ENCODE measurements at places on chromosomes 7 and 10.

GRCh38 chr10:33791272-33791660 is 456.8 kb upstream of the NRP1 start:
- no peak for DNase-seq

GRCh38 chr10:1183701-1184100 is 127.5 kb downstream of the WDR37 start:
- no peak for DNase-seq

DNA sequence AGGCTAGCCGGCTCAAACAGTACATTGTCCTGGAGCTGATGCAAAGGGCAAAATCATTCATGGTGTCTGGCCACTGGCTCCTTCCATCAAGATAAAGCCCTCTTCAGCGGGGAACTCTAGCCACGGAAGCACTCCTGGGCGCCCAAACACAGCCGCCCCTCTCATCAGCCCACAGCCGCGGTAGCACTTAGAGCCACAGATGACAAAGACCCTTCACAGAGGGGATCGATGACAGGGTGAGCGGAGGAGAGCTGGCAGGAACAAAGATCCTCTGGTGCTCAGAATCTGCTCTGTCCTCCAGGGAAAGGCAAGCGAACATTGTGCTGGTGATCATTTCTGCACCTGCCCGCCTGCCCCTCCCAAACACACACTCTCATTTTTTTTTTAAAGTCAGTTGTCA is 222.2 kb upstream of the NRP1 start:
- no peak for DNase-seq

- no peak for DNase-seq
These were observed 8.0 kb downstream of the GET4 start for GRCh38 chr7:884191-885003.

GRCh38 chr7:157560258-157560654 is 223.5 kb downstream of the DNAJB6 start:
- no peak for DNase-seq

GRCh38 chr7:102175423-102176170 is 111.1 kb upstream of the SH2B2 start:
- no peak for DNase-seq

DNA sequence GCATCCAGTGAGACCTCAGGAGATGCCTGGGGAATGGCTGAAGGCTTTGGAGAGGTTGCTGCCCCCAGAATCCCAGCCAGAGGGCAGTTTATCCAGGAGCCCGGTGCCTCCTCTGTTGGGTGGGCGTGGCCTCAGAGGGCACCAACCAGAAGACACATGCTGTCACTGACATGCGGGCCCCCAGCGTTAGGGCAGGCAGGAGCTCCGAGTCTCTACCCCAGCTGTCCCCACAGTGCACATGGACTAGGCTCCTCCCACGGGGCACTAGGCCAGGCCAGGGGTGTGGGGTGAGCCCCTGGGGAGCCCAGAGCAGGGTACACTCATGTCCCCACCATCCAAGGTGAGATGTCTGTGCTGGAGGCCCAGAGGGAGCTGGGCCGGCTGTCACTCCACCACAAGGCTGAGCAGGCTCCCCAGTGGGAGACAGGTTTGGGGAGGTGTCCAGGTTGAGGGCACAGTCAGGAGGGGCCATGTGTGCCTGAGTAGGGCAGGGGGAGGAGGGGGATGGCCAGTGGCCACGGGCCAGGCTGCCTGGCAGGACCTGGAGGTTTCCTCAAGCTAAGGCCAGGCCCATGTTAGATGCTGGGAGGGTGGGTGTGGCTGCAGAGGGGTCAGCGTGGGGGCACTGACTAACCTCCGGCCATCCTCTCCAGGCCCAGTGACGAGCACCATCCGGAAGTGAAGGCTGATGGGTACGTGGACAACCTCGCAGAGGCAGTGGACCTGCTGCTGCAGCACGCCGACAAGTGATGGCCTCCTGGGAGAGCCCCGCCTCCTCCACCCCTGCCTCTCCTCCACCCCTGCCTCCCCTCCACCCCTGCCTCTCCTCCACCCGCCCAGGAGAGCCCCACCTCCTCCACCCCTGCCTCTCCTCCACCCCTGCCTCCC is 131.3 kb downstream of the FAM53B start:
- DNase-seq = no peak

DNA sequence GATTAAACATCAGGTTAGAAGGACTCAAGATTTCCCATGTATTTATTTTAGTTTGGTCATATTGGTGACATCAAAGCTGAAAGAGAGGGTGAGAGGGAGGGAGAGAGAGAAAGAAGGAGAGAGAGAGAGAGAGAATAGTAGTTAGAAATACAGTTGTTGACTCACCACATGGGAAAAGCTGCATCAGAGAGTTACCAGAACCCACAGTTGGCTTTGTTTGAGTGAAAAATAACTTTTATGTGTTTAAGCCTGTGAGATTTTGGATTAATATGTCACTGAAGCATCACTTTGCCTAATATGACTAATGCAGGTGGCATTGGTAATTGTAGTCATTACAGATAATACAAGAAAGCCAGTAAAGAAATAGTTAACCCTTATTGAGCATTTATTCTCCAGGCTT is 303.9 kb downstream of the REEP3 start:
- DNase-seq = no peak

DNA sequence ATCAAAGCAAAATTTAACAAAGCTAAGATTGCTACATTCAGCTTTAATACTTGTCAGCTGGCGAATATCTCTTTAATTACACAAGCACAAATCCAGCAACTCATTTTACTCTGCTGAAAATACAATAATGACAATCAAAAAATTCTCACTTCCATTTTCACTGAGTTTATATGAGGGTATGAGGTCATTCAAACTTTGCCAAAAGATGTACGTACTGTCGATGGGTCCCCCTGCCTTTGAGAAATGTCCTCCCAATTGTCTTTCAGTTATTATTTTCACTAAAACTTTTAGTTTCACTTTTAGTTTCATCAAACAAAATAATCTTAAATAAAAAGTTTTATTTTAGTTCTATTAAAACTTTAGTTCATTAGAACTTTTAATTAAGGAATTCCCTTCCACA is 159.5 kb upstream of the WDR11 start:
- DNase-seq = no peak

DNA sequence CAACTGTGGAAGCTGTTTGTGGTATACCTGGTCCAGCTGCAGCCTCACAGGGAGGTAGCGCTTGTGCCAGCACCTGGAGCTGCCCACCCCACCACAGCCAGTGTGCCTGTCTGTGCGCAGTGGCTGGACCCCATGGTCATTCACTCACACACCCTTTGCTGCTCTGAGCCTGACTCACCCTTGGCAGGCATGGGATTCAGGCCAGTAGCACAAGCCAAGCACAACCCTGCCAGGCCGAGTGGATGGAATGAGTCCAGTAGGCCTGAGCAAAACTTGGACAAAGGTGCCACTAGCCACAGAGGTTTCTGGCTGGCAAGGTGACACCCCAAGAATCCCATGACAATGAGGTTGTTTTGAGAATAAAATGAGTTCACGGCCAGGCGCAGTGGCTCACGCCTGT is 19.0 kb downstream of the RBM48 start:
- DNase-seq = no peak

DNA sequence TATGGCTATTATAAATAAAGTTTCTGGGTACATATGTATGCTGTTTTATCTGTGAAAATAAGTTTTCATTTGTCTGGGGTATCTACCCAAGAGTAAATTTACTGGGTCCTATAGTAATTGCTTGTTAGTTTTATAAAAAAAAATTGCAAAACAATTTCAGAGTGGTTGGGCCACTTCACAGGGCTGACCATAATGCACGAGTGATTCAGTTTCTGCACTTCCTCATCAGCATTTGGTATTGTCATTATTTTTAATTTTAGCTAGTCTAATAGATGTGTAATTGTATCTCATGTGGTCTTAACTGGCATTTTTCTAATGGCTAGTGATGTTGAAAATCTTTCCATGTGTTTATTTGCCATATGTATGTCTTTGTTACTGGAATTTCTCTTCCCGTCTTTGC is 452.4 kb upstream of the AKR1E2 start:
- no peak for DNase-seq

GRCh38 chr7:23759671-23760391 is 49.8 kb downstream of the STK31 start:
- no peak for DNase-seq

GRCh38 chr10:10630782-10631181 is 386.9 kb upstream of the CELF2 start:
- no peak for DNase-seq

GRCh38 chr10:49153971-49154370 is 20.1 kb upstream of the FAM170B start:
- no peak for DNase-seq

- DNase-seq = no peak
These were observed 51.4 kb upstream of the SMNDC1 start for GRCh38 chr10:110355922-110356627.

DNA sequence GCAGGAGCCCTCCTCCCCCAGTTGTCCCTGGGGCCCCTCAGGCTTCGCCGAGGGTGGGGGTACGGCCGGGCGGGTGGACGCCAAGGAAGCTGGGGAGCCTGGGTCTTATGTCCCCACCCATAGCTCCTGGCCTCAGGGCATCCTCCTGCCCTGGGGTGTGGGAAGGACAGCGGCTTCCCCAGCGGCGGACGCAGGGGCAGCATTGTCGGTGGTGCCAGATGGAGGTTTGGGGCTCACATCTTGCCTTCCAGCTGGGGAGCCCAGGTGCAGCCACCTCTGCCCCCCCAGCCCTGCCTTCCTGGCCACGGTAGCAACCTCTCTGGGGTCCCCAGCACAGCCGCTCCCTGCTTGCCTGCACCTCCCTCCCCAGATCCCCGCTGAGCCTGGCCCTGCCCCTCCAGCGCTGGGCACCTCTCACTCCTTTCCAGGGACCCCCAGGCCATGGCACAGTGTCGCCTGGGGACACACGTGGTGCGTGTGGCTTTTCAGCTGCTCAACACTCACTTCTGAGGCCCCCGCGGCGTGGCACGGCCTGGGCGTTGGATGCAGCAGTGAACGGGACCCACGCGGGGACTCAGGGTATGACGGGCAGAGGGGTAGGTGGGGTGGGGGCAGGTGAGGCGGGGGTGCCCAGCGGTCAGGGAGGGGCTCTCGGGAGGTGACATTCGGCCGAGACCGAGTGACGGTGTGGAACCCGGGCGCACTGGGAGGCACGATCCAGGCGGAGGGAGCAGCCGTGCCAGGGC is 53.1 kb downstream of the UNCX start:
- no peak for DNase-seq

DNA sequence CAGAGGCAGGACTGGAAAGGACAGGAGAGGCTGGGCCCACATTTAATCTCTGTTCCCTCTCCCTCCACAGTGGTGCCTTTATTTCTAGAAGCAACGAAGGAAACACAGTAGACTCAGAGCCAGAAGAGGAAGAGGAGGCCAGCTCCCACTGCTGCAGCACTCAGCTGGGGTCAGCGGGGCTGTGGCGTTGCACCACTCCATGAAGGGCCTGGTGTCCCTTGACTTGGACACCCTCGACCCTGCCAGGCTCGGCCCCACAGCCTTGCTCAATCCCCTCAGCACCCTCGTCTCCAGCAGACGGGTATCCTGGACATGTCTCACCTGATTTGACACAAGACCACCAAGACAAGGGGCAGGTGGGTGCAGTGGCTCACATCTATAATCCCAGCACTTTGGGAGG is 38.8 kb downstream of the PRKAG2 start:
- DNase-seq = no peak

DNA sequence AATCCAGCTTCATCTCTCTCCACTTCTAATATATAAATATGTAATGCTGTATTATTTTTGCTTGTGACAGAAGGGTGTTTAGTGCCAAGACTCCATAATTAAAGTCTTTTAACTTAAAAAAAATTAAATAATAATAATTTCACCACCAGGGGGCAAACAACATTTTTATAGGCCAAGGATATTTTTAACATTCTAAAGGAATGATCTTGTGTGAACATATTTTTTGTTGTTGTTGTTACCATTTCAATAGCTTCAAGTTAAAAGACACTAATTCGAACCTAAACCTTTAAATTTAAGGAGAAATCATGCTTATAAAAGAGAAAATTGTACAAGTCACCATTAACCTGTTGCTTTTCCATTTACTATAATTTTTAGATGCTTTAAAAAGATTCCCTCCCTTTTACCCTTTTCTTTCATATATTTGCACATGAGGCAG is 7.5 kb upstream of the DNAJC1 start:
- no peak for DNase-seq

GRCh38 chr7:92108821-92109220 is 25.5 kb downstream of the CYP51A1 start:
- DNase-seq = no peak

DNA sequence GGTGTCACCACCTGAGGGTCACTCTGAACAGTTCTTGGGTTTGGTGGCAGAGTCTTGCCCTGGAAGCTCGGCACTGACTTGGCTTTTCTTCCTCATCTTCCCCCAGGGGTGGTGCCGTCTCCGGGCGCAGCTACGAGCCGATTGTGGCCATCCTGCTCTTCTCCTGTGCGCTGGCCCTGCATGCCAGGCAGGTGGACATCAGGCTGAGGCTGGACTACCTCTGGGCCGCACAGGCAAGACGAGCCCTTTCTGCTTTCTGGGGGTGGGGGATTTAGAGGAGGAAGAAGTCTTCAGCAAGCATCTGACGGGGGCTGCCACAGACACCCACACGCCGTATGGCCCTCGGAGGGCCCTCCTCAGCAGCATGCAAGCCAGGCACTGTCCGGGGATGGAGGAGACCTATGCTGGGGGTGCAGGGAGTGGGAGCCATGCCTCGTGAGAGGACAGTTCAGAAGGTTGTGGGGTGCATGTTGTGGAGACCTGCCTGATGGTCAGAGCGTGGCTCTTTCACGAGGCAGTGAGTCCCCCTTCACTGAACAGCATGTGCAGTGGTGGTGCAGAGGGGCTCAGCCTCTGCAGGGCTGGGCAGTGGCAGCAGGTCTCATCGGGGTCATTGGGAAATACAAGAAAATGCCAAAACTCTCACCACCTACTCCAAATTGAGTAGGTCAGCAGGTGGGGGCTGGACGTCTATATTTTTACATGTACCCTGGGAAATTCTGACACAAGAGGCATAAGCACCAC is 112.4 kb downstream of the ADCY1 start:
- DNase-seq = no peak

GRCh38 chr7:106110238-106110560 is 1.9 kb downstream of the SYPL1 start:
- DNase-seq = peak; percentile 11

DNA sequence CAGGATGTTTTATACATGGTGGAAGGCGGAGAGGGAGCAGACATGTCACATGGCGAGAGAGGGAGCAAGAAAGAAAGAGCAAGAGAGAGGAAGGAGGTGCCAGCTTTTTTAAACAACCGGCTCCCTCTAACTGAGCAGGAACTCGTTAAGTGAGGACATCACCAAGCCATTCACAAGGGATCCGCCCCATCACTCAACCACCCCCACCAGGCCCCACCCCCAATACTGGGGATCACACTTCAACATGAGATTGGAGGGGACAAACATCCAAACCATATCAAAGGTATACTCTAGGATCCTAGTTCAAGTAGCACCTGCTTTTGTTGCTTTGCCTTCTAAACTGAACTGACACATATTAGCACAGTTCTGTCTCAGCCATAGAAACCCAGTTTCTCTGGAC is 141.9 kb upstream of the KLF14 start:
- DNase-seq = no peak

DNA sequence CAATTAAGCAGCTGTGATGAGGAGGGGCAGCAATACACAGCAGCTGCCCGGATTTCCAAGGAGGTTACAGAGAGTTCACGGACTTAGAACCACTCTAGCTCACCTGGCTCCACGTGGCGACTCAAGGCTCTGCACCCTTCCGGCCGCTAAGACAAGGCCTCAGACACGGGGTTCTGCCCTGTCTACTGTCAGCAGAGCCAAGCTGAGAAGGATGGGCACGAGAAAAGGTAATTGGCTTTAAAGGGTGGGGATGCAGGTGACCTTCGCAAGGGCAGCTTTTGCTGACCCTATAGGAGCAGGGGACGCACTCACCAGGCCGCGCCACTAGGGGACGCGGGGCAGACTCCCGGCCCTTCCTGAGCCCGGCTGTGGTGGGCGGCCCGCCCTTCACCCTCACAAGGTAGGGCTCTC is 152.4 kb downstream of the KIF20B start:
- DNase-seq = no peak

- no peak for DNase-seq
These were observed 39.0 kb downstream of the DIP2C start for GRCh38 chr10:650441-650851.
